ENCODE measurements at places on chromosomes 5 and 9.
A peak's percentile ranks its signal among the peaks of the same experiment; 100 is the strongest.

DNA sequence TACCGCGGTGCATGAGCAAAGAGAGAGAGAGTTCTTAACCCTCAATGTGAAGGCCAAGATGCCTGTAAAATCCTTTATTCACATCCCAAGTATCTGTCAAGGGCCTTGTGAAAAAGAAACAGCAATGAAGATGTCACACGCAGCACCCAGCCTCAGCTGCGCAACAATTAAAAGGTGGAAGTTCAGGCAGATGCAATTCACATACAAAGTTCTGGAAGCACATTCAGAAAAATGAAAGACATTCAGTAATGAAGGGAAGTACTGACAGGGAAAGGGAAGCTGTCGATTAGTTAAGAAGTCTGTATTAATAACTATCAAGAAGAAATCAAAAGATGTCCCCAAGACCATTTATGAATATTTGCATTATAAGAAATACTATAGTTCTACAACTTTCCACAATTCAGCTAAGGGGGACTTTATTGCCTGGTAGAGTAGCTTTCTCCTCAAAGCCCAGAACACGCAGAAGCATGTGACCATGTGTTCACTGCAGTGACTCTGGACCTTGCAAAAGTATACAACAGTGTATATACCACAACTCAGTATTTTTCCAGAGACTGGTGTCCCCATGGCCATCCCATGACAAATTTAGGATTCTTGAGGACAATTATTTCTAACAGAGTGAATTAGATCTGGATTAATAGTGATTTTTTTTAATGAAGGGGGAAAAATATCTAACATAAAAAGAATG is 137.5 kb downstream of the CDK5RAP2 start:
- no peak for DNase-seq

- DNase-seq, result no peak
Observed at GRCh38 chr9:84775056-84775643, 105.6 kb downstream of the NTRK2 start.

DNA sequence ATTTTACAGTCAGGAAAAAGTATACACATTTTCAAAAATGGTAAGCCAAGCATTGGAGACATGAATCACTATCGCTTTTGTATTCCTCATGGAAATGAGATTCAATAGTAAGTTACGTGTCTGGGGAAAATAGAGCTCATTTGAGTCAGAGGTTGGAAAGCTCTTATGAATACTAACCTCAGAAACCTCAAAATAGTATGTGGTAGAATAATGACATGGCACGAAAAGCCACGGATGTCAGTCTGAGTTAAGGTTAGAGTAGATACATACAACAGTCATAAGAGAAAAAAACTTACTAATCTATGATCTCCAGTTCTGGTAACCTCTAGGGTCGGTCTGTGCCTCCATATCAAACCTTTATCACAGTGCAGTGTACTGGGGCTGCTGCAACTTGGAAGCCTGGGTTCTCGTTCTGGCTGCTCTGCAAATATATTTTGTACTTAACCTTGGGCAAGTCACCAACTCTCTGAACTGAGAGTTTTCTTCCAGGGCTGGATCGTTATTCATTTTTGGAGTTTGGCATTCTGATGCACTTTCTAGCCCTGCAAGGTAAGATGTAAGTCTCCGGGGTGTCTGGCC is 31.8 kb downstream of the MAP1B start:
- no peak for DNase-seq

DNA sequence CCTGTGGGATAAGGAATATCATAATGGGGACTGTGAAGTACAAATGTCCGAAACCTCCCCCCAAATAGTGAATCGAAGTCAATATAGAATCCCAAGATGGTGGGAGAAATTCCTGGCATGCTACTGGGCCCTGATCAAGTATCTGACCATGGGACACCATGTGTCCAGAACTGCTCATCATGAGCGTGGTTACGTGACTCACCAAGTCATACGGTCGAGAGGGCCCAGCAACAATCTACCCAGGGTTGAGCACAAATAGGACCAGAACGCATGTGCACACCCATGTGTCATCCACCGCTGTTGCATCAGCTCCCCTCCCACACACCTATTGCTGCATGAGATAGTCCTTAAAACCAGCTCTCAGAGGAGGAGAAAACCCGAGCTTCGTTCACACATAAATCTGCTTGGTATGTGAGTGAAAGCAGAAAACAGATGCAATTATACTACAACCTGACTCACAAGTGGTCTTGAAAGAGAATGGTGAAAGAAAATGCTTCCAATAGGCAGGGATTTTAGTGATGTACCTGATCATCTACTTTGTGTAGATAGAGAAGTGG is 353.2 kb downstream of the CWC27 start:
- no peak for DNase-seq

- DNase-seq, result no peak
Observed at GRCh38 chr5:179827680-179828079, 7.0 kb downstream of the SQSTM1 start.

GRCh38 chr9:136311051-136312008 is 7.4 kb upstream of the CCDC187 start:
- peak; percentile 61 for DNase-seq

GRCh38 chr9:120521101-120521500 is 58.9 kb downstream of the CDK5RAP2 start:
- DNase-seq, result no peak

- DNase-seq, result no peak
Observed at GRCh38 chr5:40276426-40277102, 403.2 kb upstream of the PTGER4 start.

DNA sequence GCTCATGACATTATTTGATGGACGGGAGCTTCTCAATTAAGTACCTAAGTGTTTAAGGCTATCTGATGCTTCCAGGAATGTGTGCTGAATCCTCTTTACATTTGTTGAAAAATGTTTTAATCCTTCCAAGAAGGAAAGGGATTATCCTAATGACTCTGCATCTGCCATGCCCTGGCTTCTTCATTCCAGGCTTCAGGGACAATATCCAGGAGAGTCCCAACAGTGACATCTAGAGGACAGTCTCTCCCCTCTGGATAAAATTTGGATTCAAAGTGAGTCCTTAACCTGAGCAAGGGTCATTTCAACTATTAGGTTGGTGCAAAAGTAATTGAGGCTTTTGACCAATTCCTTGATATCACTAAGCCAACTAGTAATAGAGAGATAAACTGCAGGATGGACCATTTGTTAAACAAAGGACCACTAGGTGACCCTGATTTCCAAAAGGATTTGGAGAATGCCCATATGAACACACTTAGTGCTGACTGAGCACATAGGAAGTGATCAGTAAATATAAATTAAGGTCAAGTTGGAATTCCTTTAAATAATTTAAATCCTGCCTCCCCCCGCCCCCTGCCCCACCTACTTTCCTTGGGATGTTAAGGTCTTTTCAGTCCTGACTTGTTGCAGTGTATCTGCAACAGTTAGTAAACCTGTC is 19.1 kb downstream of the TNFSF8 start:
- DNase-seq, result peak; percentile 77

DNA sequence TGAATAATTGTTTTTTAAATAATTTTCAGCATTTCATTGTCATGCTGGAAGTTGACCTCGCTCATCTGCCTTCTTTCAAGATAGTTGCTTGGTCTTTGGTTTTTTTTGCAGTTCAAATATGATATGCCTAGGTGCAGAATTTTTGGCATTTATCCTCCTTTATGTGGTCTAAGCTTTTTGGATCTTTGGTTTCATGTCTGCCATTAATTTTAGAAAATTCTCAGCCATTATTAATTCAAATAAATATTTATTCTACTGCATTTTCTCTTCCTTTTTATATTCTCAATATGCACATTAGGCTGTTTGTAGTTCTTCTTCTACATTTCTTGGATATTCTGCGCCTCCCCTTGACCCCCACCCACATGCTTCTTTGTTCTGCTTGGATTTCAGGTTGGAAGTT is 63.6 kb downstream of the PHF2 start:
- no peak for DNase-seq

GRCh38 chr5:133353741-133354140 is 258.6 kb downstream of the FSTL4 start:
- DNase-seq, result no peak

GRCh38 chr5:118777189-118777736 is 211.1 kb downstream of the DTWD2 start:
- DNase-seq, result no peak

DNA sequence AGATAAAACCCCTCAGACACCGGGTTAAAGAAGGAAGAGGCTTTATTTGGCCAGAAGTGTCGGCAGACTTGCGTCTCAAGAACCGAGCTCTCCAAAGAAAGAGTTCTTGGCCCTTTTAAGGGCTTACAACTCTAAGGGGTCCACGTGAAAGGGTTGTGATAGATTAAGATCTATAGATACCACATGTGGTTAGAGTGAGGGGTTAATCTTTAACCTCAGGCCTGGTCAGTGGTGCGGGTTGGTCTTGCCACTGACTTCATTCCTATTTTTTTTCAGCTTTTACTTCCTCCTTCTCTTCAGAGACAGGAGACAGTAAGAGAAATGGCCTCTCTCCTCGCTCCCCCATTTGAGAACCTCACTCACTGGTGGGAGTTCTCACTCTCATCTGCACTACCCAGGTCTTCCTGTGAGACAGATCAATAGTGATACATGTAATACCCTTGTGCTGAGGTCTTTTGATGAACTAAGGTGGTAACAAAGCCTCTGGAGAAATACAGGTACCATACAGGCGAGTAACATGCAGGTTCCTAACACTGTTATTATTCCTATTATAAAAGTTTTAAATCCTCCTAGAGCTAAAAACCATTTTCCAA is 52.4 kb upstream of the COX7C start:
- DNase-seq, result no peak

- DNase-seq, result no peak
Observed at GRCh38 chr9:22036866-22037626, 27.9 kb upstream of the CDKN2B start.

DNA sequence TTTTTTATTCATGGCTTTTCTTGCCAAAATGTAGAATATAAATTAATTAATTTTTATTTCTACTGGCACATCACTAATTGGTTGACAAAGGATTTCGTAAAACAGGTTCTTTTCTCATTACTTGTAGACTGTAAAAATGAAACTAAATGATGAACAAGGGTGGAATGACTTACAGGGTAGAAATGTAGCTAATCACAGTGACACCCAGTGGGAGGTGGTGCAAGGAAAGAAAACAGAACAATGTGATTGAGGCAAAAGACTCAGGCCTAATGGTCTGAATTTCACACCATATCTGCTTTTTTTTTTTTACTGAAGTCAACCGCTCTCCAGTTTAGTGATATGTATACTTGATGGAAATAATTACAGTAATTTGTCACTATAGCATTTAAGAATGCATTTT is 28.9 kb downstream of the GABRG2 start:
- DNase-seq, result peak; percentile 0
